ENCODE measurements at places on chromosomes 5 and 9.

DNA sequence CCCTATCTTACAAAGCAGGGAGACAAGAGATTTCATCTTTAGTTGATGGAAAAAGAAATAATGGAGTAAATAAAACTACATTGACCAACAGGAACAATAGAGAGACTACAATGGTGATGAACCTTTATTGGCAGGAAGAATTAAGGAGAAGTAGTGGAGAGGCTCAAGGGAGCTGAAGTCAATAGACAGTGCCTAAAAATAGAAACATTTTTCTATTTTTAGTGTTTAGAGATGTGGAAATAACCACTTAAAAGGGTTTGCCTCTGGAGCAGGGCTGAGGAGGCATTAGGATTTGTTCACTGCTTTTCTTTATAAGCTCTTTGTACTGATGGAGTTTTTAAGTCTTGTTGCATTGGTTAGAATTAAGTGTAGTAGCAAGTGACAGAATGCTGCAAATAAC, 98.4 kb upstream of the ERCC6L2 start:
- no peak for DNase-seq

- no peak for DNase-seq
Observed at GRCh38 chr5:12777342-12777741, 873.1 kb upstream of the CTNND2 start.

DNA sequence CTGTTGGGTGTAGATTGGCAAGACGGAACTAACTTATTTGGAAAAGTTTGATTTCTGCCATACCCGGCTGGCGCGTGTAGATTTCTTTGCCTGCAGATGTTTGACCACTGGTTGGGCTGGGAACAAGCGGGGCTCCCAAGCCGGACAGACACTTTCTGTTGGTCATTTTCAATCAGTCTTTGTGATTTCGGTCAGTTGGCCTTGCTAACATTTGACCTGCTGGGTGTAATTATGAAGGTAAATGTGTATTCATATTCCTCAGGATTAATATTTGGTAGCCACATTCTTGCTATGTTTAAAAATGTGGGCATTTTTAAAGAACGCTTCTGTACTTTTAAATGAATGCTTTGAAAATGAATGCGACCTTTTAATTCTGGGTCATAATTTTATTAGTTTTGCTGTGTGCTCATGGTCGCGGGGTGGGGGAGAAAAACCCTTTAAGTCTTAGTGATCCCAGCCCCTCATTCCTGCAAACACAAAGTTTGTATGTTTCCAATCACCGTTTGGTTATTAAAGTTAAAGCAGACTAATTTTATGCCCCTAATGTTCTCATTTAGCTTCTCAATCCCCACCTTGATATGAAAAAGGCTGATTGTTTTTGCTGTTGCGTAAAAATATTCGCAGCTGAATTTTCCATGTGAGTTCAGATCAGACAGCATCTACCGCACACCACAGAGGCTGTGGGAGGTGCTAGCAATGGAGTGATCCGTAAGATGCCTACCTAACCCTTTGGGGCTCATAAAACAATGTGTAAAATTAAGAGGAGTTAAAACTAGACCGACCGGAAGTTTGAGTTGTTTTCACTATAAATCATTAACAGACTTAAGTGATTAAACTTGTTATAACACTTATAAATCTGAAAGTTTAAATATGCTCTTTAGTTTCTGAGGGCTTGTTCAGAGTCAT, 1.5 kb downstream of the RASGRF2 start:
- no peak for DNase-seq

- DNase-seq, result peak; percentile 37
Observed at GRCh38 chr5:116454417-116454927, 120.2 kb downstream of the SEMA6A start.

- no peak for DNase-seq
Observed at GRCh38 chr9:121566481-121567465, 67.1 kb upstream of the GGTA1 start.

GRCh38 chr9:2742214-2742613, 24.9 kb downstream of the KCNV2 start:
- DNase-seq, result no peak

- DNase-seq, result no peak
Observed at GRCh38 chr5:34967540-34967939, 38.2 kb downstream of the DNAJC21 start.

DNA sequence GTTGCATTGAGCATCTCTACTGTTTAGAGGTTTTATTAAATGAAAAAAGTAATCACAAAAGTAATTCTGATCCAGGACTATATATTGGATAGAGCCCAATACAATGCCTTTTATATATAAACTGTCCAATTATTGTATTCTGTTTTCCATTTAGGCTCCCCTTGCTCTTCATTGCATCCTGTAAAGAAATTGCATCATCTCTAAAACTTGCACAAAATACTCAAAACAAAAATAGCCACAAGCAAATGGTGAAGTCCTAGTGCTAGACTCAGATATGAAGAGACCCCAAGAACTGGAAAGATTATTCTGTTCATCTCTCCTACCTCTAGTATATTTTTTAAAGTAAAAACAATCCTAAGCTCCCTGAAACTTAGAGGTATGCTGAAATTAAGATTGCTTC, 195.8 kb downstream of the NNT start:
- DNase-seq, result no peak

- peak; percentile 57 for DNase-seq
Observed at GRCh38 chr5:173963182-173963838, 25.7 kb upstream of the C5orf47 start.

DNA sequence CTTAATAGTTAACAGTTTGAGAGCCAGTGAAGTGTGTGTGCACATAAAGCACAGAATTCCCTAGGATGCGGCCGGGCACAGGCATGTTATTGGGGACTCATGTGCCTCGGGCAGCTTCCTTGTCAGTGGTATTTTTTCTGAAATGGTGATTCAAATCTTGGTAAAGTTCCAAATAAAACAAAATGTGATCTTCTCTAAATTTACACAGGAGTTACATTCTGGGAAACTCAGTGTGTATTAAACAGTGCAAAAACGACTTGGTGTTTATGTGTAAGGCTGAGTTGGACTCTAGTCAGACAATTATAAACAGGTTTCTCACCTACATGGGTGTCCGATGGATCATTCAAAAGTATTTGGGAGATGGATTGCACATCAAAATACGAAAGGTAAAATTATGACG, 48.9 kb downstream of the BOD1 start:
- DNase-seq, result no peak

GRCh38 chr5:59418808-59419207, 474.7 kb downstream of the PDE4D start:
- DNase-seq, result no peak

DNA sequence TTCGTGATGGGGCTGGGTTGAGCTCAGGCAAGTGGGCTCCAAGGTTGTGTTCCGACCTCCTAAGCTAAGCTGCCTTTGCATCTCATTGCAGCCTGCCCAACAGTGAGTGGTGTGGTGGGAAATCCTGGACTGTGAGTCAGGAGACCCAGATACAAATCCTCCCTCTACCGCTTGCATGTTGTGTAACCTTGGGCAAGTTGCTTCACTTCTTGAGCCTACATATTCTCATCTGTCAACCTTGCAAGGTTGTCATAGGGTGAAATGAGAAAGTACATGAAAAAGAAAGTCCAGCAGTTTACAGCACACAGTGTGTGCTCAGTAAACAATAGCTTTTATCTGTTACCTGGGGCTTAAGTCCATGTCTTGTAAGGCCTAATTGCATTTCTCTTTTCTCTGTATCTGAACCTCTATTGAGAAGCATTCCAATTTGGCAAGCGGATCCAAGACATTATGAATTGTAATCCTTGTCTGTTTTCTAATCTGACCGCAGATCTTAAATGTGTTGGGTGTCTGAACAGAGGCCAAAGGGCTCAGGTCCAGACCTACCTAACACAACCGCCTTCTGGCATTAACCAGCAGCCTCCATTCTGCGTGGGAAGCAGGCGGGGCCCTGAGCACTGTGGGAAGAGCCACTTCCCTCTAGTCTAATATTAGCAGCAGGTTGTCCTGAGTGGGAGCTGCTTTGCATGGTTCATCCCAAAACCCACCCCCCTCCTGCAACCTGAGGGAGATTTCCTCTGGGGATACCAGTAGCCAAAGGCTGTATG, 1.8 kb upstream of the GALNT12 start:
- DNase-seq, result no peak

GRCh38 chr9:16985559-16986348, 115.3 kb upstream of the BNC2 start:
- no peak for DNase-seq

GRCh38 chr9:136903041-136903554, 16.8 kb downstream of the TRAF2 start:
- no peak for DNase-seq

GRCh38 chr9:15468145-15468544, 42.6 kb downstream of the PSIP1 start:
- no peak for DNase-seq

DNA sequence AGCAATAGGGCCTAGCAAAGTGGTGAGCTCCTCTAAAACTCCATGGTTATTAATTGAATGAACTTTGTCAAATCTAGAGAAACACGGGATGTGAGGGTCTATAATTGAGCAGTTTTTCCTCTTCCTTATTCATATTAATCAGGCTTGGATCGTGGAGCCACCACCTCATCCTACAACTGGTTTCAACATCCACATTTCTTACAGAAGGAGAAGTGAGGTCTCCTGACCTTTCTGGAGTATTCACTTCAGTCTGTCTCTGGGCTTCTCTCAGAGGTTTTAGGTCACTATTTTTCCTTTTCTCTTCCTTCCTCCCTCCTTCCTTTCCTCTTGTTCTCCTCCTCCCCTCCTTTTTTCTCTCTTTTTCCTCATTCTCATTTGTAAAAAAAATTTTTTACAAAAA, 177.3 kb upstream of the ACTBL2 start:
- no peak for DNase-seq

DNA sequence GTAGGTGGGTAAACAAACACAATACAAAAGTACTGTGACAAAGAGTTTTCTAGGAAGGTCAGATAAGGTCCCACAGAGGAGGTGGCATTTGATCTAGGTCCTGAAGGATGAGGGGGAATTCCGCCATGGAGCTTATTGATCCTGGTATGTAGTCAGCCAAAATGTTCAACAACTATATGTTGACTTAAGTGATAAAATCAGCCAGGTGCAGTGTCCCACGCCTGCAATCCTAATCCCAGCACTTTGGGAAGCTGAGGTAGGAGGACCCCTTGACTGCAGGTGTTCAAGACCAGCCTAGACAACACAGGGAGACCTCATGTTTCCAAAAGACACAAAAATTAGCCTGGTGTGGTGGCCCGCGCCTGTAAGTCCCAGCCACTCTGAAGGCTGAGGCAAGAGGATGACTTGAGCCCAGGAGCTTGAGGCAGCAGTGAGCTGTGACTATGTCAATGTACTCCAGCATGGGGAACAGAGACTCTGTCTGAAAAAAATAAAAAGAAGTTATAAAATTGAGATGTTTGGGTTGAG, 46.4 kb upstream of the PLIN2 start:
- DNase-seq, result no peak

GRCh38 chr5:135517631-135518030, 18.1 kb downstream of the NEUROG1 start:
- DNase-seq, result no peak

- no peak for DNase-seq
Observed at GRCh38 chr9:83154087-83154736, 91.3 kb upstream of the RASEF start.

DNA sequence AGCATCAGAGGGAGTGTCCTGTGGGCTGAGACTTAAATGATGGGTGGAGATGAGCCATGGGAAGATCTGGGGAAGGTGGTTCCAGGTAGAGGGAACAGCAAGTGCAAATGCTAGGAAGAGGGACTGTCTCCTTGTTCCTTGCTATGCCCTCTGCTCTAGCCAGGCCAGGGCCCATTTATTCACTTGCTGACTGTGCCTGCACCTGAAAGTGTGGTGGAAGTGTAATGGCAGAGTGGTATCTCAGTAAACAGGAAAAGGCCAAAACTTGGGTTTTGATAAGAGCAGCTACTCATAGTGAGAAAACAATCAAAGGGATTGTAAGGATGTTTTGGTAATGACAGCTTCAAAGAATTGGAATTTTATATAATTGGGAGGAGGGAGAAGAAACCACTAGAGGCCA, 32.4 kb downstream of the TLE4 start:
- no peak for DNase-seq

DNA sequence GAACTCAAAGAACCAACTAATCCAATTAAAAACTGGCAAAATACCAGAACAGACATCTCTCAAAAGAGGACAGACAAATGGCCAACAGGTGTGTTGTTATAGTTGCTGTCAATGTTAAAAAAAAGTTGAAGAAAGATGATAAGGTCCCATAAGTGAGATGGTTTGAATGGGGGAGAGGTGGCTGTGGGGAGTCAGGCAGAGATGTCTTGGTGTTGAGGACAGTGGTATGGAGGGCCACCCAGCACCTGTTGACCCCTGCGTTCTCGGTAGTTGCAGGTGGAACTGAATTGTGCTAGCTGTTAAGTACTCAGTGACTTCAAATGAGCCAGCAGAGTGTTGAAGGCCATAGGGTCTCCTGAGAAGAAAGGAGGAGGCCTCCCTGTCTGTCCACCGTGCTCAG, 55.9 kb upstream of the PITX1 start:
- DNase-seq, result no peak

- DNase-seq, result no peak
Observed at GRCh38 chr9:127093319-127094020, 29.0 kb downstream of the ANGPTL2 start.

GRCh38 chr9:12230708-12231107, 462.5 kb upstream of the TYRP1 start:
- no peak for DNase-seq

DNA sequence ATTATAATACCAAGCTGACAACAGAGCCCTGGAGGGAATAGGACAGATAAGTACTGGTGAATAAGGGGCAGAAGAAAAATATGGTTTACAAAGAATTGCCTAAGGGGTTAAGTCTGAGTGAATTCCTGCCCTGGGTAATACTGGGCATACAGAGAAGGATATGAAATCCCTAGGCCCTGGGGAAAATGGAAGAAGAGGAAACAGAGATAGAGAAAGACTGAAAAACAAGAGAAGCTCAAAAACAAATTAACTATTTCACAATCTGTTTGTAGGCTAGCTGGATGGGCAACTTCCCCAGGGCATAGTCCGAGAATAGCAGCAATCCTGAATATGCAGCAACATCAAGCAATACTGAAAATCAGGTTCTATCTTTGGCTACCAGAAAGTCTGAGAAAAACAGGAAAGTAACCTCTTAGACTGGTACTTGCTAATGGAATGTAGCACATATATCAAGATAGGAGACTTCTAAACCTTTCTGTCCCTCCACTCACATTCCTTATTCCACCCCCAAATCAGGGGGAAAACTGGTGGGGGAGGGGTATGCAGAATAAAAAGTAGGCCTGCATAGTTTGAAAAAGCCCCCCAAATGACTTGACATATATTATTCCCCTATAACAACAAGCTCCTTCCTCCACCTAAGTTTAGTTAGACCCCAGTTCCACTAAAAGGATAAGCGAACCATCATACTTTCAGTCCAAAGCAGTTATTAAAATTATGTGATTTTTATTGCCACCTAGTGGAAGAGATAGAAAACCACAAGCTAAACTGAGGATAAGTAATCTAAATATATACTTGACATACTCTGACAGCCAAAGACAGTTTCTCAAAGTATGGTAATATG, 20.6 kb downstream of the SLC38A9 start:
- DNase-seq, result peak; percentile 35

DNA sequence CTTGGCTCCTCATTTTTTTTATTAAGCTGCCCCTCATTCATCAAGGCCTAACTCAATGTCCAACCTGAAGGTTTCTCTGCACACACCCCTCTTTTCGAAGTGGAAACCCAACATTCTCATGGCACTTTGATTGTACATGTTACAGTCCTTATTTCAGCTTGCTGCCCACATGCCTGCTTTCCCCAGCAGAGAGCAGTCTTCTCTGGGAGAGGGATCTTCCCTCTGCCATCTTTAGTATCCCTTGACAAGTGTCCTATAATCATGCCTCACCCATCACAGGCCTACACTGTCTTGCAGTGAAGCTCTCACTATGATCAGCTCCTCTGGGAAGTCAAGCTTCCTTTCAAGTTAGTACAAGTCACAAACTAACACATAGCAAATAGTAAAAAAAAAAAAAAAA, 175.1 kb downstream of the ACER2 start:
- no peak for DNase-seq

Measured in NCI-H2227 treated with DMSO at 0.1 percent for 48 hours (cell line).